A549 (cell line): ENCODE measurements at places on chromosomes 2 and 18.
A peak's percentile ranks its signal among the peaks of the same experiment; 100 is the strongest.

- no peak for DNase-seq
These were observed 153.3 kb downstream of the PKP4 start for GRCh38 chr2:158610059-158610458.

DNA sequence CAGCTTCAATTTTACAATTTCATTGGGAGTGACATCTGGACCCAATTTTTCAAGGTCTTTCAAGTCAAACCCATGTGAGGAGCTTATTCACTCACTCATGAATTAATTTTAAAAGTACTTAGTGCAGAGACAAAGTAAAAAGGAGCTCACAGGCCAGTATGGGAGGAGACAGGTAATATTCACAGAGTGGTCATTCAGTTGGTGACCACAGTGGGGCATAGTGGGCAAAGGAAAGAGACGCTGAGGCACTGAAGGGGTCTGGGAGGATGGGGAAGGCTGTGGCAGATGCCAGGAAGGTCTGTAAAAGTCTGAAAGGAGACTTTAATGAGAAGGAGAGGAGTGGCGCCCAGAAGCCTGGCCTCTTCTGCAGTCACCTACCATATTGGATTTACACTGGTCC lies 76.0 kb downstream of the CD8B2 start:
- DNase-seq, result no peak

DNA sequence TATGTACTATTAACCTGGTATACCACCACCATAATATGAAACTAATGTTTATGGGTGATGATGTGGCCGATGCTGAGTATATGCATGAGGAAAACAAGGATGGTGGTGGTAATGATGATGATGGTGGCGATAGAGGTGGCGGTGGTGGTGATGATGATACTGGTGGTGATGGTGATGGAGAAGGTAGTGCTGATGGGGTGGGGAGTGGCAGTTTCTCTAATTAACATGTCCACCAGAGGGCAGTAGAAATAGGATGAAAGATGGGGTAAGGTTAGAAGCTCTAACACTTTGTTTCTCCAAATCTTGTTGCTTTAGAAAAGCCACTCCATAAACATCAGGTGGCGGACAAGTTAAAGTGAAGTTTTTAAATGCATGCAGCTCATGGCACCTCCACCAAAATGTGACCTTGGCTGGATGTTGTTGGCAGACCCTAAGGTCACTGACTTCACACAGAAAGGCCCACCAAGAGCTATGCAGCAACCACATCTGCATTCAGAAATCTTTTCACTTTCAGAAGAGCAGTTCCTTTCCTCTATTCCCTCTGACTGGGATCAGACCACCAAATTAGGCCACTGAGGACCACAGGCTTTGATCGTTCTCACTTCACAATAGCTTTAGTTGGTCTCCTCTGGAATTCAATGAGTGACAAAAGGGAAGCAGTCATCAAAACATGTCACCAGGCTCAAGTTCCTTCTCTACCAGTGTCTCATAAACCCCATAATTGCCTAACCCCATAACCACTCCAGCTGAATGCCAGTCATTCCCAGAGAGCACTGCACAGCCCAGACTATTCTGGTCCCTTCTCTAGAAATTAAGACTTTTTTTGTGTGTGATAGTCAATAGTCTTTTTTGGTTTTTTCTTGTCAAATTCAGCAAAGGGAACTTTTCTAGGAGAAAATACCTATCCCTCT lies 7.5 kb upstream of the BCL11A start:
- DNase-seq, result peak; percentile 31

GRCh38 chr2:39851651-39852110 lies 72.6 kb upstream of the THUMPD2 start:
- DNase-seq, result no peak

DNA sequence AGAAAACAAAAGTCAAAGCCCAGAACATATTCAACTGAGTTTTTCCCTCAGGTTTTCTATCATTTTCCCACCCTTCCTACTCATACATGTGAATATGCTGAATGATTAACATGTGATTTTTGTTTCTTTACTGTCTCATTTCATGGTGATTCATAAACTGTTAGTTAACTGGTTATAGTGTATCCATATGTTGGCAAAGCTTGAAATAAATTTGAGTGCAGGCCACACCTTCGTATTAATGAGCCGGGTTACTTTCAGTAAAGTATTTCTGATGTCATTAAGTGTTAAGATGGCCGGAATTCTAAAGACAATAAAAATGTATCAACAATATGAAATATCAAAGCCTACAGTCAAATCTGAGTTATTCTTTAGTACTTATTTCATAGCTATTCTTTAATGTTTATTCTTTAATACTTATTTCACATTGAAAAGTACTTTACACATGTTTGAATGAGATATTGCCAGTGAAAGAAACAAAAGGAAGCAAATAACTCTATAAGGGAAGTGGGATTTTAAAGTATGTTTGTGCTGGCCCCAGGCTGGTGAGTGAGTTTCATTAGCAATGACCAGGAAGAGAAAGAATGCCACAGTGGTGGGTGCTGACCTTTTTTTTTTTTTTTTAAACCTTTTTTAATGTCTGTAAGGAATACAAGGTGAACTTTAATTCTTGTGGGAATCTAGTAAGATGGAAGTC lies 178.6 kb downstream of the NEDD4L start:
- DNase-seq, result no peak

DNA sequence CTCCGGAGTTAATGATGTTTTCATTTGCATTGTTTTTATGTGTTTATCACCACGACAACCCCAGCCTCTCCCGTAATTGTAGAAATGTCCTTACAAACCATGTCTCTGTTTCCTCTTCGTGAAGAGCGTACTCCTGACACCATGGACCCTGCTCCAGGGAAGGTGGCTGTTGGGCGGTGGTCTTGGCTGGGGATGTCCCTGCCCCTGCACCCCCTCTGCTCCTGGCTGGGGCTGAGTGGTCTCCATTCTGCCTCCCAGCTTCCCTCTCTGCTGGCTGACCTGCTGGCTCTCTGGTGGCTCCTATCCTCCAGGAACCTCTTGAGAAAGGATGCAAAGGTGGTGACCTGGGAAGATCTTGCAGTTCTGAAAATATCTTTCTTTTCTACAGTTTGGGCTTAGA lies 81.1 kb downstream of the ASB1 start:
- DNase-seq, result no peak

- DNase-seq, result no peak
These were observed 9.6 kb downstream of the KCNJ3 start for GRCh38 chr2:154707994-154708575.

DNA sequence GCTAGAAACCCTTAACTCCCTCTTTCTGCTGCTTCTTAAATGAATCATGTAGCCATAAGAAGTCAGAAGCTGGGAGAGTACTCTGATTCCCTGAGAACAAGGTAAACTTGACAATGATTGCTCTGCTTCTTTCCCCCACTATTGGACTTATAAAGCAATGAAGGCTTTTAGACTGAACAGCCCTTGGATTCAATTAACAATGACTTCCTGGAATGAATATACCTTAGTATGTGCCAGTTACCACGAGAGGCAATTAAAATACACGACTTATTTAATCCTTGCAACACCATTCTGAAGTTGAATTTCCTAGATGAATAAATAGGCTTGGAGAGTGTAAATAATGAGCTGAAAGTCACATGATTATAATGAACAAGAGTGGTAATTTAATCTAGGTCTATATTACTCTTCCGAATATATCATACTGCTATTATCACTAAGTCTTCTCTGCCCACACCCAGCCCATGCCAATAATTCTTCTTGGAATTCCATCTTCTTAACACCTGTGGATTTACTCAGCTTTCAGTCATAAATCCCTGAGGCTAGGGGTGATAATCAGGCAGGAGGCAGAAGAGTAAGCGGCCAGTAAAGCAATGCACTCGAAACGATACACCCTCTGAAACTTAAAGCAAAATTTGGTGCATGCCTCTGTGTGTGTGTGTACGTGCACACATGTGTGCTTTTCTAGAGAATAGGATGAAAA lies 170.2 kb downstream of the ATAD2B start:
- DNase-seq, result no peak

- peak; percentile 32 for DNase-seq
These were observed 60.3 kb upstream of the AGPS start for GRCh38 chr2:177332026-177332991.

GRCh38 chr18:58017267-58017666 lies 26.8 kb upstream of the NEDD4L start:
- no peak for DNase-seq

- no peak for DNase-seq
These were observed 71.7 kb downstream of the CLHC1 start for GRCh38 chr2:55160422-55160821.

DNA sequence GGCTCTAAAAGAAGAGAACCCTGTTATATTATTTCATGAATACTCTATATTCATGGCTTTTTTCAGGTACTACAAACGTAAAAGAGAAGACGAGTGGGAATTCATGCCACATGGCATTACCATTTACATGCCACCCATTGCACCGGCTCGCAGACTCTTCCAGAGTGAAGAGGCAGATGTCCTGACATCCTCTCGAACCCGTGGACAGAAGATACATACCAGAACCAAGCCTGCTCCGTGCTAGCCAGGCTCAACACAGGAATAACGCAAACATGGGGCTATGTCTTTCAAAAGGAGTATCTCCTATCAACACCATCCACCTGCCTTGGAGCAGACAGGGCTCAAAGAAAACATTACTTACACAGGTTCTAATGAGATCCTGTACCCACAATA lies 168.8 kb downstream of the THADA start:
- DNase-seq, result peak; percentile 13

- no peak for DNase-seq
These were observed 61.0 kb downstream of the MAP3K20 start for GRCh38 chr2:173136599-173136998.

GRCh38 chr18:46226461-46226860 lies 122.3 kb downstream of the HAUS1 start:
- no peak for DNase-seq

DNA sequence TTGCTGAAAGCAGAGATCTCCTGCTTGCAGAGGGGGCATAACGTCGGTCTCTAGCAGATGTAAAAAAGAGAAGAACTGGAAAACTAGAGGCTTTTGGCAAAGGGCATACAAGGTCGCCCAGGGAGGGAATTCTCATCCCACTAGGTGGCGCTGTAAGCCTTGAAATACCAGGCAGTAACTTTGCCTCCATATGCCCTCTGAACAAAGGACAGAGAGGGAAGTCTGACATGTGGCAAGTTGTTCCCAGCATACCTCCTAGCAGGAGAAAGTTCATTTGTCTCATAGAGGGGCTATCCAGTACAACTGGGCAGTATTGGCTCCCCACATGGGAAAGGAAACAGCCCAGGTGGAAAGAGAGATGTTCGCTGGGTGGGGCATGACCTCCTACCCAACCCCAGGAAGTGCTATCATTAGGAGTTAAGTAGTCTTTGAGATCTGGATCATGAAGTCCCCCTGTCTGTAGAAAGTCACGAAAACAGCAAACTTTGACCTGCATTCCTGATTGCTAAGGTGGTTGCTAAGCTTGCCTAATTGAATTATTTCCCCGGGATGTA lies 39.9 kb downstream of the STK17B start:
- DNase-seq, result peak; percentile 66

- DNase-seq, result no peak
These were observed 685.8 kb upstream of the HS6ST1 start for GRCh38 chr2:129004485-129004884.

DNA sequence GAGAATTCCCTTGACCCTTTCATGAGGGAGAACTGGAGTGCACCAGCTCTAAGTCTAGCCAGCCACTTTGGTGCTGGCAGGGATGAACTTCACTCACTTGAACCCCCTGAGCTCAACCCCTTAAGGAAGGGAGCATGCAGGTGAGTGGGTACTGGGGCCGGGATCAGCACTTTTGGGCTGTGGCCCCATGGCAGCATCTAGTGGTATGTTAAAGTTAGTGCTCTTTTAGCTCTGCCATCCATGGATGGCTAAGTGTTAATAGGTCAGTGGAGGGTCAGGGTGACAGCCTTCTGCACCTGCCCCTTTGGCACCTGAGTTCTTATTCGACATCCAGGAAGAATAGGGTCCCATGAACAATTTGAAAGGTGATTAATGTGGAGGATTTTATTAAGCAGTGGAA lies 689.0 kb upstream of the FSHR start:
- no peak for DNase-seq

DNA sequence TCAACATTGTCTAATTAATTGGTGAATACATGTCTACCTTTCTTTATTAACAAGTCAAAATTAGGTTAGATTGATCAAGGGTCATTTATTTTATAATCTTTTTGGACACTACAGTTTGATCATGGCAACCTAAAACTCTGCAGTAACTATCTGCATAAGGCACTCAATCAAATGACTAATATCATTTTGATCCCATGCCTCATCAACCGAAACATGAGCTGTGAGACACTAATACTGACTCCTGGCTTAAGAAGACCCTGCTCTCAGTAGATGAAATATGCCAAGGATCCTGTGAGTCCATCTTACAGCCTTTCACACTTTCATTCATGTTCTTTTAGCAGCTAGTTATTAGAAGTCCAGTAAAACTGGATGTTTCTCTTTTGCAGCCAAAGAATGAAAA lies 169.4 kb upstream of the CAVIN2 start:
- no peak for DNase-seq

GRCh38 chr2:48198371-48198770 lies 292.1 kb upstream of the FBXO11 start:
- no peak for DNase-seq

GRCh38 chr2:215653344-215654030 lies 217.6 kb upstream of the FN1 start:
- no peak for DNase-seq

DNA sequence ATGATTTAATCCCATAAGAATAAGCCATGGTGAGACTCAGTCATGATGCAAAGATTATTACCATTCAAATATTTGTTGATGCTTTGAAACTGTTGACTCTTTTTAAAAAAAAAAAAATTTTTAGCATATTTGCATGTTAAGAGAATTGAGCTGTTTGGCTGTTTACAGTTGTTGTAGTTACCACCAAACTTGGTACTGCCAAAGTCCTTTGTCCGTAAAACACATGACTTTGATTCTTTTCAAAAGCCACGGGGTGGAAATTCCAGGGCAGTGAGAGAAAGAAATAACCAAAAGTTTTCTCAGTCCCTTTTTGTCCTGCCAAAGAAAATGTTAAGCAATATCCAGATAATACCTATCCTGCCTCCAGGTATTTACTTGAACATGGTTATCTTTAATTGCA lies 474.8 kb downstream of the METTL4 start:
- DNase-seq, result no peak

- DNase-seq, result no peak
These were observed 254.6 kb upstream of the RND3 start for GRCh38 chr2:150742094-150742493.

GRCh38 chr2:241540771-241541561 lies 17.6 kb upstream of the BOK start:
- DNase-seq, result peak; percentile 80

GRCh38 chr2:153299809-153300208 lies 178.8 kb downstream of the RPRM start:
- no peak for DNase-seq
